ENCODE measurements at places on chromosomes 2 and 18. TPM values are rescaled to one million over a fixed set of nuclear protein-coding genes. Genes with fewer than 3 reads are reported as not detected.

DNA sequence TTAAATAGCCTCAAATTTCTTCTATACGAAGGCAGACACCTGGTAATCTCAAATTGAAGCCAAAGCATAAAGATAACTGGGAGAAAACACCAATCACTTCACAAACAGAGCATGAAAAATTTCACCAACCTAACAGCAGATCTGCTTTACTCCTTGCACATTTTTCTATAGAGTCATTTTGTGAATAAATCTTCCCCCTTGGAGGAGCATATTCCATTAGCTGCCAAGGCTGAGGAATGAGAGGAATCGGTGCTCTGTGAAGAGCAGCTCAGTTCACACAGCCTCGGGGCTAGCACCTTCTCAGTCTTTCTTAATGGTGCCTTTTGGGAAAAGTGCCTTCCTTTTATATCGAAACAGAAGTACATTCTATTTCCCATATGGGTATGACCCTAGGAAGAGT is 1313.7 kb upstream of the NRXN1 start:
- no peak for DNase-seq

GRCh38 chr2:116988303-116988702 is 826.2 kb upstream of the DDX18 start:
- no peak for DNase-seq

DNA sequence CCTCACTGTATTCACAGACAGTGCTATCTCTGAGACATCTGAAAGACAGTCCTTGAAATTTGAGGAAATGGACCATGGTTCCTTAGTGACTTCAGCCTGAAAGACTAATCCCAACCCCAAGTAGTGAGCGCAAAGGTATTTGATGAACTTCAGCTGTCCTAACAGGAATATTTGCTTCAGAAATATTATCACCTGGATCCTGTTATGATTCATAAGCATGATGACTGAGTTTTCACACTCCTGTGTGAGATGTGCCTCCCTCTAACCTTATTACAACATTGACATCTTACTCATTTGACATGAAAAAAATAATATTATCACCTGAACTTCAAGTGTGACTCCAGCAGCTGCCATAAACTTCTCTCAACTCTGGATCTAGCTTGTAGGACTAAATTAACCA is 11.6 kb upstream of the MRPL19 start:
- DNase-seq = no peak

DNA sequence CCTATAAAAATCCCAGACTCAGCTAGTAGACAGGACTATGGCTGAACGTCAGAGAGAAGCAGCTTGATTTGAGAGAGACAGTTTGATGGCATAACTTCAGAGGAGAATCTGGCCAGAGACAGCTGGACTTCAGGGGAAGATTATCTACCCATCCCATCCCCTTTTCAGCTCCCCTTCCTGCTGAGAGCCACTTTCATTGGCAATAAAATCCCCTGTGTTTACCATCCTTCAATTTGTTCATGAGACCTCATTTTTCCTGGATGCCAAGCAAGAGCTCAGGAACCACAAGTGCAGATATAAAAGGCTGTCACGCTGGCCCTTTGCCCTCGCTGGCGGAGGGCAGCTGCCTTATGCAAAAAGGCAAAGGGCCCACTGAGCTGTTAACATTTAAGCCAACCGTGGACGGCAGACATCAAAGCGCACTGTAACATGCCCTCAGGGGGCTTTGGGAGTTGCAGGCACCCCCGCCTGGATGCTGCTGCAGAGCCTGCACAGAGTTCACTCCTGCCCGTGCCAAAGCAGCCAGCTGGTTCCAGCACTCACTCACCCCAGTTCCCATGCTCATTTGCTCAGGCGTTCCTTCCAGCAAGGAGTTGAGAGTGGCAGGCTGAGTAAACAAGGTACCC is 164.3 kb upstream of the PGAP1 start:
- DNase-seq = no peak

DNA sequence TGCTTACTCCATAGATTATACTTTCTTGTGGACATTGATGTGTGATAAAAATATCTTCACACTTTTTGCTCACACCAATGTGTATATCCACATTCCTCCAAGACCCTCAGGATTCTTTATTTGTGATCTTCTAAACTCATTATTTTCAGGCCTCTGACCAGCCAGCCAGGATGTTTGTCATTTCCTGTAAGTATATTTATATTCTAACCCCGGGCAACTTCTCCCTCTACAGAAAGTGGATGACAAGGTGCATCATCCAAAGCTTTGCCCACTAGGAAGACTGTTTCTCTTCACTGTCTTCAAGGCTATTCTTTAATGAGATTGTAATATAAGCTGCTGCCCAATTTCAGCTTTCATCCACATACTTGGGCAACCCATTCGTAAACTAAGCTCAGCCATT is 3.6 kb upstream of the CWC22 start:
- DNase-seq = no peak

DNA sequence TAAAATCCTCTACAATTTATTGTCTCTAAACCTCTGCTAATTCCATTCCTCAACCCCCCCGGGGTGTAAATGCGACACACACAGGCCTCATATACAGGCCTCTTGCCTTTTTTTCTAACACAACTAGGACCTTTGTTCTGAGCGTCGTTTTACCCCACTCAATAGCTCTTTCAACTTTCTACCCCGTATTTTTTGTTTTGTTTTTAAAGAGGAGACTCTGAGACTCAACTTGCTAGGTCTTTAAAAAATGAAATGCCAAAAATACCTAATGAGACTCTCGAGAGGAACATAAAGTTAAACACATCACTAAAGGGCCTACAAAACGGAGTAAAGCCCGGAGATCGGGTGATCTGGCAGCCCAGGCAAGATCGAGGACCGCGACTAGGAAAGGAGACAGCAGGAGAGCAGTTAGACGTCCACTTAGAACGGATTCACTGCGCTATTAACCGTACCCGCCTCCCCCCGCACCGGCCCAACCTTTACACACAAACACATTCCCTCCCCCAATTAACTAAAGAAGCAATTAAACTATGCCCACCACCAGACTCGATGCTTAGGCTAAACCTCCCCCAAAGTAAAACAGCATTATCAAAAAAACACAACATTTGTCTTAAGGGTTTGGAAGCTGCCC is 1.7 kb downstream of the TRIP12 start:
- DNase-seq = no peak

DNA sequence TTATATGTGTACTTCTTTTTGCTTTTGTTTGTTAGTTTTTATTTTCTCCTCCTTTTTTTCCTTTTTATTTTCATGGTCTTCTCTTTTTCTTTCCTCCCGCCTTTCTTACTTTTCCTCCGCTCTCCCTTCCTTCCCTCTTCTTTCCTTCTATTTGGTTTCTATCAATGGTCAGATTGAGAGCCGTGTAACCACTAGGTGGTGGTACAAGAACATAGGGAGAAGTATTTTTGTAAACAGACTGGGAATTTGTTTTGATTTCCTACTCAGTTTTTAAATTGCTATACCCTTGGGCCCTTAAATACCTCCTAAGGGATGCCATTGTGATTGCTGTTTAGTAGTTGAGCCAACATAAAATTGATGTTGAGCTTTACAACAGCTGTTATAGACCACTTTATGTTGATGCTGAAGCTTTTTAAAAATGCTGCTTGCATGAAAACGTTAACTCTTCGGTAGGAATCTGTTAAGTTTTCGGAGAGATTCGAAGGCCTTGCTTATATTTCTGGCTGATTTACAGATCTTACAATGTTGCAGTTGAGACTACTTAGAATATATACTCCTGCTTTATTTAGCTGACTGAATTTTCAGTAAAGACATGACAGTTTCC is 124.2 kb downstream of the UBE2E3 start:
- DNase-seq = no peak

- DNase-seq = no peak
Measured at GRCh38 chr2:237980087-237980486, 13.3 kb downstream of the UBE2F start.

DNA sequence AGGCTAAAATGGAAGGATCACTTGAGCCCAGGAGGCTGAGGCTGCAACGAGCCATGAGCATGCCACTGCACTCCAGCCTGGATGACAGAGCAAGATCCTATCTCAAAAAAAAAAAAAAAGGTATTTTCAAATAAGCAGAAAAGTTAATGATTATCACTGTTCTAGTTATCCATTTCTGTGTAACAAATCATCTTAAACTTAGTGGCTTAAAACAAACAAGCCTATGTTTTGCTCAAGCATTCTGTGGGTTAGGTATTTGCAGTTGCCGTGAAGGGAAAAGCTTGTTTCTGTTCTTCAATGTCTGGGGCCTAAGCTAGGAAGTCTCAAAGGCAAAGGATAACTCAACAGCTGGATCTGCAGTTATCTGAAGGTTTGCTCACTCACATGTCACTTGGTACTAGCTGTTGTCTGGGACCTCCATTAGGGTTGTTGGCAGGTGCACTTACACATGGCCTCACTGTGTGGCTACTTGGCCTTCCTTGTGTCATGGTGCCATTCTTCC is 14.1 kb downstream of the MFF start:
- no peak for DNase-seq

DNA sequence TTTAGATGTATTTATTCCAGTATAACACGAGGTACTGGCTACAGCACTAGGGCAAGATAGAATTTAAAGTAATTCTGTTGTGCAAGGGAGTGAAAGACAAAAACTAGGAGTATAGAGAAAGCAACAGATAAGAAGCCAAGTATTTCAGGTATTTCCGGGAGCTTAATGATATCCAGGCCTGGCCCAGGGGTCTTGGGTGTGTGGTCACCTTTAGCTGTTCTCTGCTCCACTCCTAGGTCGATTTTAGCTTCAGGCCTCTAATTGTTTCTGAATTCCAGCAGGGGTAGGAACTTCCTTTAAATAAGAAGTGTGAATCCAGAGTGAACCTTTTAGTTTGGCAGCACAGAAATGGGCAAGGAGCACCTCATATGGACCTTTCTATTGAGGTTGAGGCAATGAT is 342.3 kb upstream of the MYT1L start:
- DNase-seq = no peak

GRCh38 chr2:46832543-46832942 is 83.1 kb downstream of the MCFD2 start:
- DNase-seq = no peak

DNA sequence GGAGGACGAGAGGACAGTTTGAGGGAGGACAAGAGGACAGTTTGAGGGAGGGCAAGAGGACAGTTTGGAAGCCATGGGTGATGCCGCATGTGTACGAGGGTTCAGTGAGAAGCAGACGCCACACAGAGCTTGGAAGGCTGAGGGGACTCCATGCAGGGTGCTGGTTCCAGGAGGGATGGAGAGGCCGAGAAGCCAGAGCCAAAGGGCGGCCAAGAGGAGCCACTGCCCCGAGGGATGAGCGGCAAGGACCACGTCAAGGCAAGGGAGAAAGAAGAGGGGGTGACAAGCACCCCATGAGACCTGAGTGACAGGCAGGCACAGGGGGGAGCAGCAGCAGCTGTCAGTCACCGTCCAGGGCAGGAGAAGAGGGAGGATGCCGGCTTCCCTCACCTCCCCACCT is 385.7 kb upstream of the MYT1L start:
- DNase-seq = no peak

DNA sequence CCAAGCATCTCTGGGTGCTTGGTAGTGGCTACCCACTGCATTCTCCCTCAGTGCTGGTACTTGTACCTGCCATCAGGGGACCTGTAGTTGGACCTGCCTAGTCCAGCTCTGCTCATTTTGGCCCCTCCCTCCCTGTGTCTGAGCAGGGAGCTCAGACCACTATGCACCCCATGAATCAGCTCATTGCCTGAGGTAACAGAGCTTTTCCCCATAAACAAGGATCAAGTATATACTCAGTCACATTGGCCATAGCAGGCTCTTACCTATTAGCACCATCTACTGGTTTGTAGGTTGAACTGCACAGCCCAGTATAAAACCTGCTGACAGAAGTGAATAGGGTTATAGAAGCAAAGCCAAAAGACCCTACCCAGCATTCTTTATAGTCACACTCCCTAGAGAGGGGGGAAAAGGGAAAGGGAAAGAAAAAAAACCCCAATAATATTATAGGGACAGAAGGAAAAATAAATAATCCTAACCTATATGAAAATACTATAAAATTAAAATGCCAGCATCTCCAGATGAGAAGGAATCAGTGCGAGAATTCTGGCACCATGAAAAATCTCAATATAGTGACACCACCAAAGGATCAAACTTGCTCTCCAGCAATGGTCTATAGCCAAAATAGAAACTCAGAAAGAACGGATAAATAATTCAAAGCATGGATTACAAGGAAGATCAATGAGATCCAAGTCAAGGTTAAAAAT is 6.9 kb upstream of the FLACC1 start:
- DNase-seq = no peak

- DNase-seq = no peak
Measured at GRCh38 chr2:11616851-11617415, 53.1 kb downstream of the NTSR2 start.

DNA sequence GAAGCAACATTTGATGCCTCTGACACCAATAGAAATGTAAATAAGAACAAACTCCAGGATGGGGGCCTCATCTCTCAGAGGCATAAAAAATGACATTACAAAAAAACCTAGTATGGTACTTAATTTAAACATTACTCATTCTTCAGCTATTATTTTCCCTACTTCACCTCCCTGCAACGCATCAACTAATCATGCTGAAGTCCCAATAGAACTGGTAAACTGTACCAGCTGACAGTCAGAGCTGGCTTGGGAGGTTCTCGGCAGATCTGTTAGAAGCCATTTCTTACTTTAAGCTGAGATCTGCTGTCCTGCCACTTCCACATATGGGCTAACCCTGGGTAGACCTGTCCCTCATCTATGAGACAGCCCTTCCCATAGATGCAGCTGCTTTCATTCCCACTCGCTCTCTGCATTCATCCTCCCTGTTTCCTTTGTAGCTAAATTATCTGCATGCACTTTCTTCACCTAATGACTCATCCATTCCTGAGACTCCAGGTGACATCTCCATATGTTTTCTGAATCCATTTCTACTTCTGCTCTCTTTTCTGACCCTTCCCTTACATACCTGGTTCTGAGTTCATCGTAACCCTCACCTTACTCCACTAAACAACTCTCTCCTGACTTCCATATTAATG is 108.1 kb downstream of the AOX1 start:
- DNase-seq = no peak

HOXD3 gene
- polyA plus RNA-seq = 0.07 TPM

GREB1 gene
- polyA plus RNA-seq = not detected

MC5R gene
- polyA plus RNA-seq = not detected

FOSL2 gene
- polyA plus RNA-seq = 52.5 TPM

CD207 gene
- polyA plus RNA-seq = not detected

KLHL29 gene
- polyA plus RNA-seq = 8.1 TPM

HNRNPA3 gene
- polyA plus RNA-seq = 74.9 TPM

TSPYL6 gene
- not detected for polyA plus RNA-seq

ERLEC1 gene
- polyA plus RNA-seq = 26.6 TPM

CTLA4 gene
- not detected for polyA plus RNA-seq

TUBA4B gene
- polyA plus RNA-seq = not detected

PROM2 gene
- 0.50 TPM for polyA plus RNA-seq

Measured in BJ (cell line).